ENCODE measurements at places on chromosomes 4 and X.

DNA sequence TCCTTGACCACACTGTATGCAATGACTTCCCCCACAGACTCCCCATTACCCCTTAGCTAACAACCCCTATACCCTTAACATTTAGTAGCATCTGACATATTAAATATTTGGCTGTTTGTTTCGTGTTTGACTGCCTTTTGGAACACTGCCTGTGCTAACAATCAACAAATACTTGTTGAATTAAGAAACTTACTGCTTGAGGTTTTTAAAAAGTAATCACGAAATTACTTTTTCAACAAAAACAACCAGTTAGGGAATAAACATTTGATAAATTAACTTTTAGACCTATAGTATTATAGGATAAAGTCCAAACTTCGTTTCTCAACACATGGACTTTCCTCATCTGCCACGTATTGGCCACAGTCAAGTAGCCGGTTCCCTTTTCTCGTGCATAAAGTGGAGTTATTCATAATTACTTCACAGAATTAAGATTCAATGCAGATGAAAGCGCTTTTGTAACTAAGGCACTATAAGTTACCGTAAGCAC lies 555 bp upstream of the ELMOD2 start:
- DNase-seq, result no peak

DNA sequence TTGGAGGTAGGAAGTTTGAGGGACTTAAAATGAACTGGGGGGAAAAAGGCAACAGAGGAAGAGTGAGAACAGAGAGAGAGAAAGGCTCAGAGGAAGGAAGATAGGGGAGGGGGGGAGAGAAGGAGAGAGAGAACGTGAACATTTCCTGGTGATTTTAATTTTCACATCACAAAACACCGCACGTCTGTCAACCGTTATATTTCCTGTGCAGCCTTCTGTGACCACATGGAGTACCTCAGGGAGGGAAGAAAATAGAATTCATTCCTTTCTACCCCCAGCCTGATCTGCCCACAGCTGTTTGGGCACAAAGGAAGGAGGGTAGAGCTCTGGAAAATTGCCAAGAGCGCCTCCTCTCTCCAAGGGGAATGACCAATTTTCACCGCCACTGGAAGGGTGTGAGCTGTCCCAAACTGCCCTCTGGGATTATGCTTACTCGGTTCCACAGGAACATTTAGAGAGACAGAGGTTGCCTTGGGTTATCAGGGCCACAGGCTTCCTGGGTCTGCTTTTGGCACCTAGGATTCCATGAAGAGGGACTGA lies 135.7 kb upstream of the MAMLD1 start:
- no peak for DNase-seq

DNA sequence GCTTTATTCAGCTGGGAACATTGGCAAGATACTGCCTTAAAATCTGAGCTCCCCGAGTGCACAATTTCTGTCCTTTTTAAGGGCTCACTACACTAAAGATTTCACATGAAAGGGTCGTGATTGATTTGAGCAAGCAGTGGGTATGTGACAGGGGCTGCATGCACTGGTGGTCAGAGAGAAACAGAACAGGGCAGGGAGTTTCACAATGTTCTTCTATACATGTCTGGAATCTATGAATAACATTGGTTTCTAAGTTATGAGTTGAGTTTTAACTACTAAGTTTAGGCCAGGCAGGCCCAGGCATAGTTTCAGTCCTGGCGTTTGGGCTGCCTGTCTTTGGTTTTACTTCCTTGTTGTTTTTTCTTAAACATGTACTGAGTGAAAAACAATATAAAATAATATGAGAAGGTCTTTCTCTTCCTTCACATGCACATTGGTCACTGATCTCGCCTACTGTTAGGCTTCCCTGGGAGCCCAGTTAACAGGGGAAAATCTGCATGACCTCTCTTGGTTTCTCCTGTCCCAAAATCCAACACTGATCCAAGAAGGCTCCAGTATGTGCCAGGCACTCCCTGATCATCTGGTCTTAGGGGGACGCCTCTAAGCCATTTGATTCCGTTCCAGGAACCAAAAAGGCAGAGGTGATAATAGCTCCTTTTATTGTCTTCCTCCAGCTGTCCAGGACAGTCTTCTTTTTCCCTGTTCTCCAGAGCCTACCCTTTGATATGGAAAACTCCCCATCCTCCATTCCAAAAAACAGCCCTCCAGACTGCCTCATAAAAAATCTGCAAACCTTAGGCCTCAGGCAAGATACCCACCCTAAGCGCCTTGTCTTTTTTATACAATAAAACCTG lies at the start of gene UGT2B17:
UGT2B17 (minus strand) TSS at position 51 of the 854 bp plus-strand sequence. CDS start 7,838 bp downstream, outside the sequence.
- no peak for DNase-seq

DNA sequence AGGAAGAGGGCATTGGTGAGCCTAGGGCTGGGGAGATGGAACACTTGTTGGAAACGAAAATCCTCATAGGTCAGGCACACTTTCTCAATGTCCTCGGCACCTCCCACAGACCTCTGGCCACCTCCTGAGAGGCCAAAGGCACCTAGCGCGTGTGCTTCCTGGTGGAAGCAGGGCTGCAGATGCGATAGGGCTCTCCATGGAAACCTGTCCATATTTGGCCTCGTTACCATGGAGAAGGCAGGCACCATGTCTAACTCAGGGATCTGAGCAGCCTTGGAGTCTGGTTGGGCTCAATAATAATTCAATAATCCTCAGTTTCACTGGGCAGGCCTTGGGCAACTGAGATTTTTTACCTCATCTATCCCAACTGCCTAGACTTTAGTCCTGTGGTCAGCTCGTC lies 58.3 kb downstream of the RAI2 start:
- no peak for DNase-seq

DNA sequence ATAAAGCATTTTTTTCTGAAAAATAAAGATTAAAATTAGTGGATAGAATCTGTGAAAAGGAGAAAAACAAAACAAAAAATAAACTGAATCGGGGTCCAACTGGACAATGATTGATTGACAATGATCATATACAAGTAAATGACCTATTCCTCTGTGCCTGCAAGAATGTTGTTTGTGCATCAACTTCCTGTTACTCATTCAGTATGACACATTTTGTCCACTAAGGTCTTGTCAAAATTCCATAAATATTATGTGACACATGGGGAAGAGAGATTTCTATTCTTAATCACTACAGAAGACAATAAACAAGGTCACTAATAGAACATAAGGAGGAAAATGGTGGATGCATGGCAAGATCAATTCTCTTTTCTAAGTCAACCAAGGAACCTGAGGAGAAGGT lies 54.9 kb downstream of the F8 start:
- DNase-seq, result no peak

- no peak for DNase-seq
Observed at GRCh38 chr4:144565527-144566195, 80.3 kb upstream of the HHIP start.

DNA sequence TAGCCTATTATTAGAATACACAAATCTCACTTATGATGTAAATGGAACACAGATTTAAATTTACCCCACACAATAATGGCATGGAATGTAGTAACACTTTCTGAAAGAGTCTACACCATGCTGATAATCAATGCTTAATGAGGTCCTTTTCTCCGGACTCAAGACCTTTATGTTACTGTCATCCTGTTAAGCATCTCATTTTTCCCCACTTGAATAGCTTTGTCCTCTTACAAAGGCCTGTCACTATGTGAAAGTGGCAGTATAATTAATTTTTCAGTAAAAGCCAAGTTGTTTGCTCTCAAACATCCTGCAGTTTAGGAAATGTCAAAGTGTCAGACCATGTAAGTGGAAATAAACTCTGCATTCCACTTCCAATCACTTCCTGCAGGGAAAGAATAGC lies 96.4 kb downstream of the GPC3 start:
- no peak for DNase-seq

GRCh38 chr4:109947918-109948317 lies 35.2 kb downstream of the EGF start:
- no peak for DNase-seq

GRCh38 chr4:119581190-119581873 lies 47.3 kb downstream of the PDE5A start:
- DNase-seq, result no peak

GRCh38 chr4:113675731-113676697 lies 85.5 kb downstream of the CAMK2D start:
- no peak for DNase-seq

- no peak for DNase-seq
Observed at GRCh38 chrX:53471346-53471745, 37.2 kb upstream of the HSD17B10 start.

GRCh38 chrX:48531358-48531959 lies 8.1 kb upstream of the TBC1D25 start:
- no peak for DNase-seq

DNA sequence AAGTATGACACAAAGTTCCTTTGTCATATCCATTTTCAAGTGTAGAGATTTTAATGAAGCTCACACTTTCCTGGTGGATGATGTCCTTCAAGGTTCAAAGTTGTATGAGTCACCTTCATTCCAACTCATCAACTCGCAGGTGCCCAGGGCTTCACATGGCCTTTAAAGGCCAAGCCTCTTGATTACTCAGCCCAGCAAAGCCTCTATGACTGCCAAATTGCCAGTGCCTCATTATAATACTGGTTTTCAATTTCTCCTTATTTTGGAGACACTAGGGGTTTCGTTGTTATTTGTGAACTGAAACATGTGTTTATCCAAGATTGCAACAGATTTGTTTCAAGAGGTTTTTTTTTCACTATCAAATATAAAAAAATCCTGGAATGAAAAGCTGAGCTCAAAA lies 45.9 kb upstream of the PPP3CA start:
- DNase-seq, result no peak

DNA sequence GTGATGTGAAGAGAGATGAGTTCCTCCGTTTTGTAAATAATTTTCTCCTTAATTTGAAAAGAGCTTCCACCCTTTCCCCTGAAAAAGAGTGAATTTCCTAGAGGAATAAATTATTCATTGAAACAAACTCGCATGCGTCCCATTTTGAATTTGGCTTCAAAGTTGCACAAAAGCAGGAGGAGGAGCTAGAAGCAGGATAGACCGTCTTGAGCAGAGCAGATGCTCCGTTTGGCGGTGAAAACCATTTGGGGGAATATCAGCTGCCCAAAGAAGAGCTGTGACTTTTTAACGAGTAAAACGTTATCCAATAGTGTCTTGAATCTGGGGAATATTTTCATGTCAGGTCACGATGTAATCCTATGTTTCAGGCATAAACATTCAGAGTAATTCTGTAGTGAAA lies 42.0 kb downstream of the FAM149A start:
- no peak for DNase-seq

GRCh38 chr4:185589067-185589836 lies 53.9 kb upstream of the PDLIM3 start:
- no peak for DNase-seq

- DNase-seq, result no peak
Observed at GRCh38 chr4:7983296-7983695, 43.6 kb upstream of the AFAP1 start.

DNA sequence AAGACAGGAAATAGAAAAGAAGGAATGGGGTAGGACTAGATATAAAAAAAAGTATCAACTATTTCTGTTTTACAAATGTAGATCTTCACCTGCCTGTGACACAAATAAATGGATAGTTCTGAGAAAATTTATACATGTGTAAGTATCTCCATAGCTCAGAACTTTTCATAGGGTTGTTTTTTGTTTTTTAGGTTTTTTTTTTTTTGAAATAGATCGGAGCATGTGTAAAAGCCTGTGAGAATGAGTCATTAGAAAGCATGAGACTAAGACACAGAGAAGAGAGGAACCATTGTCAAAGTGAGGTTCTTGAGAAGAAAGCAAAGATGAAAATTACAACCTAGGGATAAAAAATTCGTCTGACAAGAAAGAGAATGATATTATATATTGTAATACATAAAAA lies 481.6 kb downstream of the PABPC4L start:
- DNase-seq, result no peak

DNA sequence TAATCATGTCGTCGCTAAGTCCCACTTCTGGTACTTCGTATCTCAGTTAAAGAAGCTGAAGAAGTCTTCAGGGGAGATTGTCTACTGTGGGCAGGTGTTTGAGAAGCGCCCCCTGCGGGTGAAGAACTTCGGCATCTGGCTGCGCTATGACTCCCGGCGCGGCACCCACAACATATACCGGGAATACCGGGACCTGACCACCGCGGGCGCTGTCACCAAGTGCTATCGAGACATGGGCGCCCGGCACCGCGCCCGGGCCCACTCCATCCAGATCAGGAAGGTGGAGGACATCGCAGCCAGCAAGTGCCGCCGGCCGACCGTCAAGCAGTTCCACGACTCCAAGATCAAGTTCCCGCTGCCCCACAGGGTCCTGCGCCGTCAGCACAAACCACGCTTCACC lies 11.3 kb downstream of the PNCK start:
- no peak for DNase-seq

- DNase-seq, result no peak
Observed at GRCh38 chr4:26779674-26780073, 81.0 kb upstream of the STIM2 start.

DNA sequence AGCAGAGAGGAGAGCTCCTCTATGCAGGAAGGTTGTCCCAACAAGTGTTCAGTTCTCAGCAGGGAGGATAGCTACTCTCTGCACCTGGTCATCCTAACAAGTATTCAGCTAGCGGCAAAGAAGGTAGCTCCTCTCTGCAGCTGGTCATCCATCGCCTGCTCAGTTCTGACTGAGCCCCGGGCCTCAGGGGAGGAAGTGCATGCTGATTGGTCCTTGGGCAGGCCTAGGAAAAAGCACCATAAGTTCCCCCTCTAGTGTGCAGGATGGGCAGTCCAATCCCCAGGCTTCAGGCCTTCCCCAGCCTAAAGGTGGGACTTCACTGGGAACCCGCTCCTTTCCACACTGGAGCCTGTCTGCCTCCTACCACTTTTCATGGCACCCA lies 4.4 kb upstream of the FBXW7 start:
- peak; percentile 39 for DNase-seq

Measured in GM20000 (cell line).